Dorsolateral prefrontal cortex (tissue), 122 donors: ENCODE measurements at places on chromosomes 2 and 18. TPM values are rescaled to one million over a fixed set of nuclear protein-coding genes. Genes with fewer than 3 reads are reported as not detected.

DNA sequence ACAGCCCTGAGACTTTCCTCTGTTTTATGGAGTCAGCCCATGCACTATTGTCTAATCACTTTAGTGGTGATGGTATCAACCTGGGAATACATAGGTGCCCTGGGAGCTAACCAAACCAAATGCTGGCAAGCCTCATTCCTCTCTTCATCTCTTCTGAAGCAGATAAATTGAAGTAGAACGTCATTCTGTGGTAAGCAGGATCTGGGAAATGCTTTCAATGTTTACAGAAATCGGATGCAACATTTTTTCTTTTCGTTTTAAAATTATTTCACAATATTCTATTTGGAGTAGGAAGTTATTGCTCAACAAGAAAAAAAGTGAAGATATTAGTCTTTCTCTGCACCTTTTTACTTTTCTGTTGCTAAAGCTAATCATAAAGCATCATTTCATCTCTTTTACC is 114.2 kb downstream of the RBMS1 start:
- no peak for DNase-seq

DNA sequence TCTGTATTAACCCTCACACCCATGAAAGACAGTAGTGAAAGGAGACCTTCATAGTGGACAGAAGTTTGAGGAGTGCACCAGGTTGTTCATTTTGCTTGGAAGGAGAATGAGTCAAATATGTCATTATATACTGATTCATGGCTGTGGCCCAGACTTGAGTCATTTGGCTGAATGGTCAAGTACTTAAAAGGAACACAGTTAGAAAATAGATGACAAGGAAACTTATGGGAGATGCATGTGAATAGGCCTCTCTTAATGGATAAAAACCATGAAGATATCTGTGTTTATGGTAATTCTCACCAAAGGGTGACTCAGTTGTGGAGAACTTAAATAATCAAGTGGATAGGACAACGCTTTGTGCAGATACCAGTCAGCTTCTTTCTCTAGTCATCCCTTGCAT is 524.7 kb upstream of the CNTNAP5 start:
- DNase-seq = no peak

DNA sequence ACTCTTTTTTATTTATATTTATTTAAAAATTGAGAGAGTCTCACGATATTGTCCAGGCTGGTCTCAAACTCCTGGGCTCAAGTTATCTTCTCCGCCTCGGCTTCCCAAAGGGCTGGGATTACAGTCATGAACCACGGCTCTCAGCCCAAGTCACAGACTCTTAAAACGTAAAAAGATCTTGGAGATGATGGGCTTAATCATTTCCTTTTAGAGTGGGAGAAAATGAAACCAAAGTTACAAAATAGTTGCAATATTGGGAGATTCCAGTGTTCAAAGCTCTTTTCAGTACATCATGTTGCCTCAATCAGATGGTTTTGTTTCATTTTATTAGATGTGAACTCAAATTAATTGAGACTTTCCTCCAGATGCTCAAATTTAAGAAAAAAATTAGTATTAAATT is 151.4 kb upstream of the XPO1 start:
- no peak for DNase-seq

GRCh38 chr2:138060301-138060635 is 96.0 kb downstream of the HNMT start:
- DNase-seq = no peak

DNA sequence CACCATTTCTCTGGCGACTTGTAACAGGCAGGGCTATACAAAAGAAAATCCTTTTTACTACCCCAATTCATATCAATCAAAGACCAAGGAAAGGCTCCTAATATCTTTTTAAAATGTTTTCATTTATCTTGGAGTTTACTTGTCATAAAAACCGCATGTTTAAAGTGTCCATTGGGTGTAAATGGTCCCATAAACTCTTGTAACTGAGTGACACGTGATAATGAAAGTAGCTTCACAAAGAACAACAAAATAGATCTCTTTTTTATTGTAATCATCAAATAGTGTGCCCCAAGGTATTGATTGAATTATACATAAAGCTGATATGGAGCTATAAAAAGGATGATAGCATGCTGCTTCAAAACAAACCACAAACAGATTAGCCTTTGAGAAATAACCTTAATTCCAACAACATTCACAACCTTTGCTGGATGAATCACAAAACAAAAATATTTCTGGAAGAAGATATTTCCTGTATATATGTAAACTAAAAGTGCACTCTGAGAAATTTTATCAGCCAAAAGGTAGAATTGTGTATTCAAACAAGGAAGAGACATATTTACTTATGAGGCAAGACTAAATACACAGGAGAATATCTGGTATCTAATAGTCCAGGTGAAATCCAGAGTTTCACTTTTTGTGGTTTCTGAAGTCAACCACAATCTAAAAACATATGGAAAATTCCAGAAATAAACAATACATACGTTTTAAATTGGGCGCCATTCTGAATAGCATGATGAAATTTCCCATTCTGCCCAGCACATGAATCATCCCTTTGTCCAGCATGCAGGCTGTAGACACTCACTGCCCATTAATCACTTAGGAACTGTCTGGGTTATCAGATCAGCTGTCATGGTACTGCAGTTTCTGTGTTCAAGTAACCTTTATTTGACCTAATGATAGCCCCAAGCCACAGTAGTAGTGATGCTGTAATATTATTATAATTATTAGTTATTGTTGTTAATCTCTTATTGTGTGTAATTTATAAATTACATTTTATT is 237.5 kb downstream of the PIK3C3 start:
- no peak for DNase-seq

GRCh38 chr2:161161074-161161706 is 962 bp downstream of the TANK start:
- no peak for DNase-seq

DNA sequence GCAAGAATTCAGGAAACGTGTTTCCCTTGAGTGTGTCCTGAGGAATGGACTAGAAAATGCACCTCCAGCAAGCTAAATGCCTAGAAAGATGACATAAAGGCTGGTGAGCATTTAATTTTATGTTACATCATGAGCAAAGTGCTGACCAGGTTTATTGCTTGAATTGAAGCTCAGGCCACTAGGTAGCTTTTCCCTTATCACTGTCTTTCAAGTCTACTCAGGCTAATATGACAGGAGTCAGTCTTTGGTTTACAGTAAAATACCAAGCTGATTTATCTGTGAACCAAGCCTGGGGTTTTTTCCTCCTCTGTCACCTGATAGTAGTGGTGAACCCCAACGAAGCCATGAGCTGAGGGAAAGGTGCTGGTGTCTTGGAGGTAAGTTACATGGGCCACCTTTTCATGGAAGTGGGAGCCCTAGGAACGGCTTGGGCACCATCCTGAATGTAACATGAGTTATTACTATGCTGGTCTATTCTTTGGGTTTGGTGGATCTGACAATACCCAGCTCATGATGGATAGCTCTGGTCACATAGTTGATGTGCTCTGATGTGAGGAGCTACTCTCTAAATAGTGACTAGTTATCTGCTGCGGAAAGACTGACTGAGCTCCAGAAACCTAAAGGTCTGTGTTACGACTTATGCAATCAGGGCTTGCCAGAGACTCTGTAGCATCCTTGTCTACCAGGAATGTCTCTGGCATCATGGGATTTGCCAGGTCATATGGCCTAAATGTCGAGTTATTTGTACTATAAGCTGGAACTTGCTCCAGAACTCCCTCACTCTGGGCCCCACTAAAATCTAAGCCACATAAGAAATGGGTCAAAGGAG is 39.8 kb downstream of the NUP35 start:
- no peak for DNase-seq

GYPC gene
- total RNA-seq = 5.0 TPM

- DNase-seq = no peak
Observed at GRCh38 chr2:55061523-55062344, 11.5 kb upstream of the RTN4 start.

GRCh38 chr18:23897733-23898132 is 116.8 kb upstream of the TTC39C start:
- DNase-seq = no peak

DNA sequence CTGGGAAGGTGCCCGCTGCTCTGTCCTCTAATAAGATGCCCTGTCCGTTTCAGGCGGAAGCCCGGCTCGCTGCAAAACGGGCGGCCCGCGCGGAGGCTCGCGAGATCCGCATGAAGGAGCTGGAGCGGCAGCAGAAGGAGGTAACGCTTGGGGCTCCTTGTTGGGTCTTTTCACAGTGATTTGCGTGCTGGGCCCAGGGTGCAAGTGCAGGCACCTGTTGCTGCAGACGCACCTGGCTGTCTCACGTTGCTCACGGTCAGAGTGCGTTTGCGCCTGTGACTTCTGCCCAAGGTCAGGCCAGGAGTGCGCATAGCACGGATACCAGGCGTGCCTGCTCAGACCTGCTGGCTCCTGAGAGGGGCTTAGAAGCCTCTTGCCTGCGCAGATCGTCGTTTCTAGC is 81.1 kb downstream of the LRRFIP1 start:
- no peak for DNase-seq

DNA sequence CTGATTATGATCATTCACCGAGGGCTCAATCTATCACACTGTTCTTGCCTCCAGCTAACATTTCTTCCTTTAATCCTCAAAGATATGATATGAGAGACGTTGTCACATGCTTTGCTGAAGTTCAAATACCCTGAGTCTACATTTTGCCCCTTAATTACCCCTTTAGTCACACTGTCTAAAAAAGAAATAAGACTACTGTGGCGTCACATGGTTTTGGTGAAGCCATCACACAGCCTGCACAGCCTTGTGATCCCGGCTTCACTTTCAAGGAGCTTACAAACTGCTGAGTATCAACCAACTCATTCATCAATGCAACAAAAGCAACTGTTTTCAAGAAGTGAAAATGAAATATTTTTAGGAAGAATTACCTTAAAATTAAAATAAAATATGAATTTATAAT is 31.9 kb upstream of the SOCS6 start:
- DNase-seq = no peak

CERKL gene
- 2.9 TPM for total RNA-seq

CHMP3 gene
- total RNA-seq = 155 TPM

GRCh38 chr2:221816566-221816965 is 244.5 kb upstream of the EPHA4 start:
- no peak for DNase-seq

GRCh38 chr2:109648041-109648527 is 33.9 kb downstream of the SOWAHC start:
- no peak for DNase-seq

GRCh38 chr2:234571620-234572407 is 74.9 kb upstream of the ARL4C start:
- no peak for DNase-seq

DNA sequence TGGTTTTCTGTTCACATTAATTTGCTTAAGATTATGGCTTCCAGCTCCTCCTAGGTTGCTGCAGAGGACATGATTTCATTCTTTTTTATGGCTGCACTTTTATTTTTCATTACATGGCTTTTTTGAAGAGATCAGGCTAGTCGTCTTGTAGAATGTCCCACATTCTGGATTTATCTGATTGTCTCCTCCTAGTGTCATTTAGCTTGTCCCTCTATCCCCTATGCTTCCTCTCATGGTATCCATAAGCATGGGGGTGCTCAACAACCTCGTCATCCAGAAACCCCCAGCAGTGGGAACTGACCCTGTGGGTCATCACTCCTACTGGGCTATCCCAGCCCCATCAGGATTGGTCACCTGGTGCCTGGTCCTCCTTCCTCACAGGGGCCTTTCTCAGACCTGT is 49.6 kb downstream of the SERTAD2 start:
- DNase-seq = no peak

DNA sequence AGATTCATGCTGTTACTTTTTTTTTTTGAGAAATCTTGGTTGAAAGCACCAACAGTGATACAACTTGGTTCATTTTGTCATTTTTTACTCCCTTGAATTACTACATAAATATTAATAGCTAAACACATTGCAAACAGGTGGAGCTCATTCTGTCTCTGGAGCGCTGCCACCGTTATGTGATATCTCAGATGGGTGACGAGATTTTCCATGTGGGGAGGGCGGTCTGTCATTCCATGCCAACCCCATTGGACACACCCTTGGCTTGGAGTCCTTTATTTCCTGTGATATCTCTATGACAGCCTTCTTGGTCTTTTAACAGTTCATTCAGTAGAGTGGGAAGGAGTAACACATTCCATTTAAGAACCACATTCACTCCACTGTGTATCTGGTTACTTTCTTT is 794.8 kb downstream of the SATB2 start:
- no peak for DNase-seq

DYSF gene
- 17.7 TPM for total RNA-seq

DNA sequence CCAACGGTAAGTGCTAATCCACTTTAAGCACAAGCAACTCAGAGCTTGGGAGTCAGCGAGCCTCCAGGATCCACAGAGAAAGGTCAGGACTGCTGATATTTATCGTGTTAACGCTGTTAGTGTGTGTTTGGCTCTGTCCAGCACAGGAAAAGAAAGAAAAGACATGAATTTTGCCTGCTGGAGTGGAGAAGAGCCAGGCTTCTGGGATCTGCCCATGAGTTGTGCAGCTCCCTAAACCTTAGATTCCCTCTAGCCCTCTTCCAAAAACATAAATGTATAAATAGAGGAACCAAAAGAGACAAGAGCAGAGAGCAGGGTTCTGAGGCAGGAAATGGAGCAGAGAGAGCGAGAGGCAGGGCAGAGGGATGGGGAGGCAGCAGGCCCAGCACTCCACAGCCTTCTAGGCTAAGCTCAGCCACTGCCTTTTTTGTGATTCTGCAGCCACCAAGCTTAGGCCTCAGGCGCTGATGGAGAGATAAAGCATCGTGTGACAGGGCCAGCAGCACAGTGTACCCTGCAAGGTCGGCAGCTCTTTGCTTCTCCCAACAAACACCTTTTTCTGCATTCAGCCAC is 14.5 kb upstream of the MAT2A start:
- DNase-seq = peak; percentile 49

DNA sequence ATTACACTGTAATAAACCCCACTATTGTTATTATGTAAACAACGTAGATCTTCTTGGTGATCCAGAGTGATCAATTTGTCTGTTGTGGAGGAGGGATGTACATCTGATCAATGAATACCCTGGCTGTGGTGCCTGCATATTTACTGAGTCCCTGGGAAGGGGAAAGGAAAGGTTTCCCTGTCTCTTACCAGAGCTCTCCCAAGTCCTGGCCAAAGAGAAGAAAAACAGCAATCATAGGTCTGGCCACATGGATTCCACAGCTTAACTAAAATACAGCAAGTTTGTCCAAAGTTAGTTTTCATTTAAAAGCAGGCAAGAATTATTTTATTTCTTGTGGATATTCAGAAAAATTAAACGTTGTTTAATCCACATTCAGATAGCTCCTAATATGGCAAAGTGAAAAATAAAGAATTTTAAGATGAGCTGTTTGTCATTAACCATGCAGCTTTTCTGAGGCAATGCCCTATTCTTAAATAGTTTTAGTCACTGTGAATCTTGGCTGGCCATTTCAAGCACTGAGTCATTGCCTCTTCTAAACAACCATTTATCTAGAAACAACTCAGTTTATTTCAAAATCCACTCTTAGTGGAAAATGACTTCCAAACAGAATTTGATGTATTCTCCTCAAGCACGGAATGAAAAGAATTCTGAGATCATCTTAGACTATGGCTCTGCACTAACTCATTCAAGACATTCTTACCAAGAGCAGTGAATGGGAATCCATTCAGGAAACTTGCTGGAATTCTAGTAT is 1004.4 kb upstream of the CDH2 start:
- no peak for DNase-seq
